ENCODE measurements at places on chromosomes 13 and 19.

- H3K36me3 ChIP-seq = peaks cover 19% of the 10 kb centered on the region
- no peak for DNase-seq
- H3K27ac ChIP-seq = no peak overlapping the region
- H3K27me3 ChIP-seq = no peaks in the 10 kb centered on the region
- H3K4me3 ChIP-seq = no peak overlapping the region
Measured at GRCh38 chr19:10631874-10632273, 6.5 kb downstream of the SLC44A2 start.

DNA sequence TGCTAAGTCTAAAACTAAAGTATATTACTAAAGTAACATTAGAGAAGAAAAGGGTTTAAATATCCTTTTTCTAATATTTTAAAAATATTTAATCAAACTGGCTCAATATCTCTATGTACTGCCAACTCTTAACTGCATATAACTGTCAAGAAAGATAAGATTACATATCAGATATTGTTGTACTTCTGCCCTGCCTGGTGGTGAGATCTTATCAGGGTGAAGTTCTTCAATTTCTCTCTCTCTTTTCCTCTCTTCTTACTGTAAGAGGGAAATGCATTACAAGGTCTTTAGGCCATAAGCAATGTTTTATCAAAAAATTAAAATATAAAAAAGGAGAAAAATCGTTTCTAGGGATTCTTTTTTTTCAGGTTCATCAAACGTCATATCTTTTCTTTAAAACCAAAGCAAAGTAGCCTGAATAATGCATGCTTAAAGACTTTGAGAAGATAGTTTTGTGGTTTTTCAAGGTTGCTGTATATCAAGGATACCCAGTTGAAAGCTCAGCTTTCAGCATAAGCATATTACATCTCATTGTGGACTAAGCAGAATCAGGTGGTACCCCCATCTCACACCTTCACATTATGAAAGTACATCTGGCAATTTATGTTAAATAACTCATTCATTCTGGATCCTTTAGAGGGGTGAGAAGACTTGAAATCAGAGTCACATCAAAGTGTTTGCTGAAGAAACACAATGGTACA, 1625.7 kb upstream of the SLC10A2 start:
- H3K4me1 ChIP-seq = peaks cover 2% of the 10 kb centered on the region
- no peaks in the 10 kb centered on the region for H3K27me3 ChIP-seq
- DNase-seq = no peak
- no peak overlapping the region for H3K27ac ChIP-seq

- no peak for DNase-seq
- no peaks in the 10 kb centered on the region for H3K4me1 ChIP-seq
- no peaks in the 10 kb centered on the region for H3K27me3 ChIP-seq
- peaks cover 84% of the 10 kb centered on the region for H3K36me3 ChIP-seq
- H3K4me3 ChIP-seq = no peak overlapping the region
- no peak overlapping the region for H3K27ac ChIP-seq
Measured at GRCh38 chr19:808423-808775, 11.1 kb downstream of the PTBP1 start.

GRCh38 chr19:2594319-2594718, 108.2 kb downstream of the GNG7 start:
- peaks cover 7% of the 10 kb centered on the region for H3K4me1 ChIP-seq
- H3K27me3 ChIP-seq = peaks cover 3% of the 10 kb centered on the region
- no peaks in the 10 kb centered on the region for H3K36me3 ChIP-seq
- no peak for DNase-seq
- H3K4me3 ChIP-seq = no peak overlapping the region
